ENCODE measurements at places on chromosomes 1 and 21. TPM values are rescaled to one million over a fixed set of nuclear protein-coding genes. Genes with fewer than 3 reads are reported as not detected.

DNA sequence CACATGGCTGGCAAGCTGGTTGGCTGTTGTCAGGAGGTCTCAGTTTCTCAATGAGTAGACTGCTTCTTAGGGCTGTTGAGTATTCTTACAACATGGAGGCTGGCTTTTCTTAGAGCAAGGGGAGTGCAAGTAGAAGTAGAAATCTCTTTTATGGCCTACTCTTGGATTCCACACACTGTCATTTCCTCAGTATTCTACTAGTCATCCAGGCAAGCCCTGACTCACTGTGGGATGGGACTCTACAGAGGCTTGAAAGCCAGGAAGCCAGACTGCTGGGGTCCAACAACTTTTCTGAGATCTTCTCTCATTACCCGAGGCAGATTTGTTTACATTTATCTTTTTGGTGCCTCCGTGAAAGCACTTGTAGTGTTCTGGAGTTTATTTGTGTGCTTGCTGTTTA lies 196.2 kb upstream of the APP start:
- DNase-seq = no peak

GRCh38 chr1:220093361-220094015 lies 444 bp upstream of the IARS2 start:
- DNase-seq = no peak

DNA sequence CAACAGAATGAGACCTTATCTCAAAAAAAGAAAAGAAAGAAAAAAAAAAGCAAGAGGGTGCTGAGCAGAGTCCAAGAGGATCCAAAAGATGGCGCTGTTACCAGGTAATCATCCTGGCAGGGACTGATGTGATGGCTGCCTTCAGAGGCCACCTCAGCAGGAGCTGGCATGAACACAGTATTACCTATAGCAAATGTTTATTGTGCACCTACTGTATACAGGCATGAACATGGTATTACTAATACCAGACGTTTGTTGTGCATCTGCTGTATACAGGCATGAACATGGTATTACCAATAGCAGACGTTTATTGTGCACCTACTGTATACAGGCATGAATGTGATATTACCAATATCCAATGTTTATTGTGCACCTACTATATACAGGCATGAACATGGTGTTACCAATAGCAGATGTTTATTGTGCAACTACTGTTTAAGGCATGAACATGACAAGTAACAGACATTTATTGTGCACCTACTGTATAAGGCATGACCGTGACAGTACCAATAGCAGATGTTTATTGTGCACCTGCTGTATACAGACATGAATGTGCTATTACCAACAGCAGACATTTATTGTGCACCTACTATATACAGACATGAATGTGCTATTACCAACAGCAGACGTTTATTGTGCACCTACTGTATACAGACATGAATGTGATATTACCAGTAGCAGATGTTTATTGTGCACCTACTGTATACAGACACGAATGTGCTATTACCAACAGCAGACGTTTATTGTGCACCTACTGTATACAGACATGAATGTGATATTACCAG lies 115.1 kb upstream of the TMEM51 start:
- DNase-seq = no peak

- DNase-seq = no peak
Observed at GRCh38 chr1:63935143-63935542, 161.3 kb downstream of the ROR1 start.

- no peak for DNase-seq
Observed at GRCh38 chr1:83596331-83596730, 402.6 kb downstream of the TTLL7 start.

DNA sequence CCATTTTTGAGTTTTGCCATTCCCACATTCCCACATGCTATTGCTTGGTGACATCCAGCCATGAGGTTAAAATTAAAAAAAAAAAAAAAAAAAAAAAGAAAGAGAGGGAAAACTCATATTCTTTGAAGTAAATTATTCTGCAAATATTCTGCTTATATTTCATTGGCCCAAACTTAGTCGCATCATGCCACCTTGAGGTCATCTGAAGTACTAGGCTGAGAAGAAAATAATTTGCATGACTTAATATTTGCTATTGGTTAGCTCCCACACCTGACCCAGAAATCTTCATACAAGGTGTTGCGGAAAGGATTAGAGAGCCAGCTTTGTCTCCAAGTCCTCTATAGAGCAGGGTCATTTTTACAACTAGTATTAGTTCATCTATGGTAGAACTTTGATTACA lies 2206.0 kb downstream of the MRPL39 start:
- DNase-seq = no peak

GRCh38 chr1:235883261-235883927 lies 16.7 kb upstream of the LYST start:
- DNase-seq = peak; percentile 91

GRCh38 chr1:110200666-110201065 lies 9.4 kb upstream of the KCNC4 start:
- no peak for DNase-seq

GRCh38 chr1:100266741-100267140 lies 725 bp downstream of the RTCA start:
- DNase-seq = no peak

GRCh38 chr21:38211321-38211720 lies 45.5 kb upstream of the KCNJ15 start:
- DNase-seq = no peak

- no peak for DNase-seq
Observed at GRCh38 chr1:233242827-233243483, 52.6 kb downstream of the PCNX2 start.

- DNase-seq = no peak
Observed at GRCh38 chr21:43302062-43302700, 124.8 kb downstream of the SIK1 start.

DNA sequence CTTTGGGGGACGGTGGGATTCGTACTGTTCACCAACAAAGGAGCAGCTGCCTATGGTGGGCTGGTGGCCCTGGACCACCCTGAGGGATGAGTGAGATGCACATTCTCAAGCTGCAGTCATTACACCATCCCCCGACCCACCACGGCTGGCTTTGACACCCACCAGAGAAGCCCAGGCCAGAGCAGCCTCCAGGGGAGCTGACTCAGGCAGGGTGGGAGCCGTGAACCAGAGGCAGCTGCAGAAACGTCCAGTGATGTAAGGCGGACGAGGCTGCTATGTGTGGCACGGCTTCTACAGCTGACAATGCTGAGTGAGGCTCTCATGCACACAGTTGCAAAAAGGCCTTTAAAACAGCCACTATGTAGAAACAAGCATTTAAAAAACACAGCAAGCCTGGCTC lies 40.1 kb downstream of the CHAF1B start:
- no peak for DNase-seq

GRCh38 chr21:42433946-42434551 lies 30.3 kb downstream of the UBASH3A start:
- no peak for DNase-seq

DNA sequence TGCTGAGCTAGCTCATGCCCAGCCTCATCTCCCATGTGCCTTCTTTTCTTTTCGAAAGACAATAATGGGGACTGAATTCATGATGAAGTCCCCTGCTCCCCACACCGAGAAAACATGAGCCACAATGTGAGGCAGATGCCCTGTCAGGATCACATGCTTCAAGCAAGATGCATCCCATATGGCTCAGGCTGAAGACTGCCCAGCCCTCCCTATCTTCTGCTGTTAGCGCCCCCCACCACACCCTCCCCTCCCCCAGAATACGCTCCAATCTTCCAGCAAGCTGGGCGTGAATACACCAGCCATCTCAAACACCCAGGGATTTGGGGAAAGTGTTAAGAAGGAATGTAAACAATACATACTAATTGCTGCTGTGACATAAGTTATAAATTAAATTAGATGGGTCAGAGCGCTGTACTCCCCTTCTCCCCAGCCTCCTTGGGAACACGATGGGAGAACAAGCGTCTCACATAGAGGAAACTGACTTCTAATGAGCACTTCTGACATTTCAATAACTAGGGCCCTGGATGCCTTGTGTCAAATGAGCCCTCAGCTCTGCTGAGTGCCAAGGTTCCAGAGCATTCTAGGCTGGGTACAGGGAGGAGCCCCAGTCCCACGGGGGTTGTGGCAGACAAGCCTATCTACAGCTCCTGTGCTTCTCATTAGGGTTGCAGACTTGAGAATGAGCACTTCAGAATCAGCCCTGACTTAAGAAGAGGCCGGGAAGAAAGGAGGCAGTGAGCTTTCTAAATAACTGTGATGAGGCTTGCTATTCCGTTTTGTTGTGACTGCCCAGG lies 55.6 kb downstream of the TNR start:
- no peak for DNase-seq

DNA sequence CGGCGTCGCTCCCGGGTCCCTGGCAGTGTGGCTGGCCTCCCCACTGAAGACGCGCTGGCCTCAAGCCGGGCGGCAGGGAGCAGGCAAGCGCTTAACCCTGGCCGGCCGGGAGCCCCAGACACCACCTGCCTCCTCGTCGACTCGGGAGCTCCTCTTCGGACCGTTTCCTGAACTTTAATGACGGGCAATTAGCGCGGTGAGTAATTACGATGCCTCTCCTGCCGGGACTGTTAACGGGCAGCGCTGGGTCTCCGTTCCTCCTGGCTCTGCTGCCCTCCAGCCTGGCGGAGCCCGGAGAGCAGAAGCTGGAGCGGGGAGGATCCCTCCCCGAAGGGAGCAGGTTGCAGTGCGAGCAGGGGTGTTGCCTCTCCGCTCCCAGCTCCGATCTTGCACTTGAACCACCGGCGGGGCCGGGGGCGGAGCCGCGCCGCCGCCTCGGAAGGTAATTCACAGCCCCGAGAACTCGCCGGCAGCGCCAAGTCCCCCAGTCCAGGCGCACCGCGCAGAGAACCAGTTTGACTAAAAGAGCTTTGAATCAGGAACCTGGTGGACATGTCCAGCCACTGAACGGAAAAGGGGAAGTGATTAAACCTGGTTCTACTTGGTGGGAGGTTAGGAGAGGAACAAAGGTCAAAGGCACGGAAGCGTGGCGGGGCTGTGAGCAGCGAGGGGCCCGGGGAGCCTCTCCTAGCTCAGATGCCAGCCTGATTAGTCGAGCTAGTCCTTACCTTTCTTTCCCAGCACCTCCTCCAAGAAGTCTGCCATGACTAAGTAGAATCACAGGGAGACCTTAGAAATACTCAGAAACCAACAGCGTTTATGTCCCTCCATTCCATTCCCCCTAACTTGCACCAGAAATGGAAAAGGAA lies 18.3 kb upstream of the PLEKHA6 start:
- peak; percentile 26 for DNase-seq

- DNase-seq = no peak
Observed at GRCh38 chr1:113949007-113949406, 19.9 kb downstream of the HIPK1 start.

GBP4 gene
- total RNA-seq = 2.2 TPM

LRRC3 gene
- total RNA-seq = 11.8 TPM

MAP3K7CL gene
- total RNA-seq = 16.1 TPM

AMY1B gene
- not detected for total RNA-seq

MT1HL1 gene
- total RNA-seq = not detected

TMEM9 gene
- total RNA-seq = 134 TPM

CACYBP gene
- total RNA-seq = 120 TPM

CA14 gene
- not detected for total RNA-seq

All from testis (tissue), 5 donors.